ENCODE measurements at places on chromosomes 4 and X.

GRCh38 chr4:89800012-89800516 is 36.9 kb downstream of the SNCA start:
- no peak for DNase-seq

GRCh38 chr4:130820448-130820847 is 1724.5 kb downstream of the C4orf33 start:
- DNase-seq = no peak

GRCh38 chrX:1536712-1537030 is 314 bp downstream of the P2RY8 start:
- no peak for DNase-seq

DNA sequence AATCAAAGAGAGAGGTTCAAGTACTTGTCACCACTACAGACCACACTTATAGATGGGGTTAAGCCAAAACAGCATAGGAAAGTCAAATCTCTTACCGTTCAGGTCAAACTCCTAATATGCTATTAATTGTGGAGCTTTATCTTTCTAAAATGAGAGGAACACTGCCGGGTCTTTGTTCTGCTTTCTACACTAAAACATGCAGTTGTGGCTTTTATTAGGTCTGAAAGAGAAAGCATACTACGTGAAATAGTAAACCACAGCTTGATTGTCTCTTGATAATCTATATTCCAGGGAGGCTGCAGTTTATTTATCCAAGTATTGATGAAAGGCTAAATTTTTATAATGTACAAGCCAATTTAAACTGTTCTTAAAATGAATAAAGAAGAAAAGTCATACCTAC is 12.3 kb upstream of the INPP4B start:
- DNase-seq = no peak

- no peak for DNase-seq
Observed at GRCh38 chrX:10124506-10125247, 32.1 kb upstream of the CLCN4 start.
